ENCODE measurements at places on chromosomes 2 and 18. TPM values are rescaled to one million over a fixed set of nuclear protein-coding genes. Genes with fewer than 3 reads are reported as not detected.

NYAP2 gene
- total RNA-seq, result 21.1 TPM

IMMT gene
- total RNA-seq, result 51.2 TPM

GRCh38 chr18:31721601-31722000 lies 37.2 kb upstream of the B4GALT6 start:
- no peak for DNase-seq

DNA sequence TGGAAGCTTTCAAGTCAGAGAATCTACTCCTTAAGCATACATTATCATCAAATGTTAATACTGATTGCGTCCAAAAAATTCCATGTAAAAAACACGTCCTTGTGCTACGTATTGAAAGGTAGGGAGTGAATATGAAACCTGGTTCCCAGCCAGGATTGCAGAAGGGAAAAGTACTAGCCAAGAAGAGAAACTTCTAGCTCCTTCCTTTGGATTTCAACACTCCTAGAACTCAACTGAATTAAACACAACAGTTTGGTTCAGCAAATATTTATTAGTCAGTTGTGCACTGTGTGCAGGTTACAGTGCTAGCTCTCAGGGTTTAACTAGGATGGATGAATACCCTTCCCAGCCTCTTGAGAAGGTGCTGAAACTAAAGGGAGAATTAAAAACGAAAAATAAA lies 33.9 kb upstream of the FHL2 start:
- no peak for DNase-seq

All from cerebellum (tissue), 4 donors.